ENCODE measurements at places on chromosomes 13 and 19.

DNA sequence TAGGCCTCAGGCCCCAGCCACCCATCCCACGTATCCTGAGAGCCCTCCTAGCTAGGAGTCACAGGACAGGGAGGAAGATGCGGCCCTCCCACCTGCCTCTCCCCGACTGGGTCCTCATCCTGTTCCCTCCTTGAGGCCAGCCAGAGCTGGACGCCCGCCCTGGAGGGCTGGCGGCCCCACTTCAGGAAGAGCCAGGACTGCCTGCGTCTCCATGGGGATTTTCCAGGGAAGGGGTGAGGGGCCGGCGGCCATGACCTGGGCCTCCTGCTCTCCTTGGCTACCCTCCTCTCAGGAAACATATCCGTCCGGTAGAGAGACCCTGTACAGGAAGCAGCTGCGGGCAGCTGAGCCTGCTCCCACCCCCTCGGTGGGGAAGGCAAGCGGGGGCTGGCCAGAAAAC is 11.3 kb upstream of the PRKD2 start:
- no peak for DNase-seq

GRCh38 chr19:11304936-11305335 is 9.0 kb downstream of the TSPAN16 start:
- DNase-seq, result no peak

DNA sequence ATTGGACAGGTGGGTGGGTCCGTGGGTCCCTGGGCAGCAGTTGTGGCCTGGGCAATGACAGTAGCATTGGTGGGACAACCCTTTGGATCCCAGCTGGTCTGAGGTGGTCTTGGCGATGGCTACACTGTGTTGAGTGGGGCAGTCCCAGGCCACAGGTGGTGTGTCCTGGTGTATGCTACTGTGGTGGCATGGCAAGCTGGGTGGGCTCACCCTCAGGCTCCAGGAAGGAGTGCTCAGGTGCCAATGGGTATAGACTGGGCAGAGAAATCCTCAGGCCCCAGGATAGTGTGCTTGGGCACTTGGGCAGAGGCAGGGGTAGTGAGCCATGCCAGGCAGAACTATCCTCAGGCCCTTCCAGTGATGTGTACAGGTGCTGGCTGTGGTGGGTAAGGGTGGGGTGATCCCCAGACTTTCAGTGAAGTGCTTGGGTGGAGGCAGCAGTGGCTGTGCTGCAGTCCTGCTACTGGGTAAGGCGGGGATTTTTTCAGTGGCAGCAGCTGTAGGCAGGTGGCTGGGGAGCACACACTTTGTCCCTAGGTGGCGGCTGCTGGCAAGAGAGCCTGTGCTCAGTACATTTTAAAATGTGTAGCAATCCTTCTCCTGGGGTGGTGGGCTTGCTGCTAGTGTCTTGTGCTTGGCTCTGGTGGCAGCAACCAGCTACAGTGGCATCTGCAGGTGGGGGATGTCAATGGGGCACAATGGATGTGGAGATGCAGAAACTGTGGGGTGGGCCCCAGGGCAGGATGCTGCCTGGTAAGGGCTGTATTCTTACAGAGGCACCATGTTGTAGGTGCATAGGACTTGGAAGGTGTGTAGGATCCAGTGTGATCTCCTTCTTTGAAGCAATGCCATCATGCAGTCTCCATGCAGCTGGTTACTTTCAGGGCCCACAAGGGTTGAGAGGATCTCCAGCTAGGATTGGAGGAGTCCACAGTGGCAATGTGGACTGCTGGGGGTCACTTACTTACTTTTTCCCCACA is 64.9 kb downstream of the DNAJC3 start:
- DNase-seq, result no peak

- no peak for DNase-seq
Measured at GRCh38 chr13:51687947-51688714, 103.9 kb downstream of the WDFY2 start.
